ENCODE measurements at places on chromosomes 1 and 21.

- no peak for DNase-seq
Measured at GRCh38 chr1:39159224-39160036, 45.1 kb upstream of the MACF1 start.

- DNase-seq: peak; percentile 82
Measured at GRCh38 chr1:205396967-205397616, 24.8 kb downstream of the LEMD1 start.

- DNase-seq: no peak
Measured at GRCh38 chr1:92218559-92218958, 844 bp downstream of the C1orf146 start.

DNA sequence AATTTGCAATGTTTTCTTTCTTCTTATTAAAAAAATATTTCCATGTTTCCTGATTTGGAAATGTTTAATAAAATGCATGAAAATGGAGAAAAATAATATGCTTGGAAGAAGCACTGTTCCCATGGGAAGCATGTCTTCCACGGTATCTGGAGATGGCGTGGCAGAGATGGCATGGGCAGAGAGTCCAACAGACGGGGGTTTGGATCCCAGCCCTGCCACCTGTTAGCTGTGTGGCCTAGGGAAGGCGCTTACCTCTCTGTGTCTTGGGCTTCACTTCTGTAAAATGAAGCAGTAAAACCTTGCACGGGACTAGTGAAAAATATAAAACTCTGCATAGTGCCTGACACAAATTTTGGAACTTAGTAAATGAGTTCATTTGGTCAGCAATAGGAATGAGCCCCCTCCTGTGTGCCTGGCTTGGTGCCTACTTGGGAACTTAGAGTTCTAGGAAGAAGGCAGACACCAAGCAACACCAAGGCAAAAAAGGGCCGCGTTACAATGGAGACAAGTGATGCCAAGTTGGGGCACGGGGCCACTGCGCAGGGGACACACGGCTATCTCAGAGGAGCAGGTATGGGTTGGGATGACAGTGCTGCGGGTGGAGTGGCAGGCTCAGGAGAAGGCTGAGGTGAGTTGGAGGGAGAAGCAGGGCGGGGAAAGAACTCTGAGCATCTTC, 124.2 kb downstream of the KCNN3 start:
- DNase-seq: no peak

- no peak for DNase-seq
Measured at GRCh38 chr1:109527846-109528695, 11.6 kb upstream of the GPR61 start.

DNA sequence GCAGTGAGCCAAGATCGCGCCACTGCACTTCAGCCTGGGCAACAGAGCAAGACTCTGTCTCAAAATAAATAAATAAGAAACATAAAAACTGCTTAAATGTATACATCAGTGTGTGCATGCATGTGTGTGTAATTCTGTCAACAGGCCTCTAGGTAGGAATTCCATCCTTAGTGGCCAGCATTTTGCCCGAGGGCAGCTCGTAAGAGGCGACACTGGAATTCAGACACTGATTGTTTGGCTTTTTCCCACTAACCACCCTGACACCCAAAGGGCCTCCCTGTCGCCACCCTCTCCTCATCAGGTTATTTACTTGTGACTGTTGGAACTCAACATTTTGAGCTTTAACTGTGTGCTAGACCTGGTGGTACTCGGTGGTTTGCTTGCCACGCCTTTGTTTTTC, 64.0 kb upstream of the KIF1B start:
- DNase-seq: no peak

GRCh38 chr1:27298632-27299384, 23.2 kb upstream of the TMEM222 start:
- no peak for DNase-seq

DNA sequence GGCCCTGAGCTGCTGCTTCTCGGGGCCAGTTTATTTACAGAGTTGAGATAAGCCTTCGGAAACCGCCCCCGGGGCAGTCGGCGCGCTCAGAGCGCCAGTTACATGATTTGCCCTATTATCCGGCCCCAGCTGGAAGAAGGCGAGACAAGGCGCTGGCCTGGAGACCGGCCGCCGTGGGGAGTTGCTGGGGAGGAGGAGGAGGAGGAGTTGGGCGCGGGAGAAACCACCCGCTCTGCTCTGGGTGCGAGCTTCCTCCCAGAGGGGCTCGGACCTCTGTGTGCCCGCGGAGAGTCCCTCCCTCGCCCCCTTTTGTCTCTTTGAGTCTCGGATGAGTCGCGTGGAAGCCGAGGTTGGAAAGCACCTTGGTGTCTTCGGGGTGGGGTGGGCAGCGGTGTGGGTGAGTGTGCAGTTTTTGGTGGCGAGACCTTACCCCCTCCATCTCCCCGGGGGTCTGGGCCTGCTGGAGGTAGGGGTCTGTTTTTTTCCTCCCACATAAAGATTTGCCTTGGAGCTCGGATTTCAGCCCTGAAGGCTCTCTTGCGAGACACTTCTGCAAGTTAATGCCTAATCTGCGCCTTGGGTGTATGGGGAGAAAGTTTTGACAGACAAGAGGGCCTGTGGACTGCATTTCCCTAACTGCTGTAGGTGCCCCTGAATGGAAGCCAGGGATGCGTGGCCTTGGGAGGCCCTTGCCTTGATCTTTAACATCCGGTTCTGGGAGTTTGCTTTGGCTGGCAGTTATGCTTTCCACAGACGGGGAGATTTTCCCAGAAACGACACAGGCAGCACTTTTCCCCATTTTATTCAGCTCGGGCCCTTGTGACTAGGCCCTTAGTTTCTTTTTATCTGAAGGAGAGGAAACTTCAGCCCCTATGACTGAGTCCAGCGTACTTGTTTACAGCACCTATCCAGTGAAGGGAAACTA, 80.0 kb downstream of the NDUFS5 start:
- DNase-seq: peak; percentile 30

GRCh38 chr1:156445789-156446263, 54.7 kb downstream of the MEF2D start:
- peak; percentile 92 for DNase-seq
